Anterior cingulate cortex (tissue), 58 donors: ENCODE measurements at places on chromosomes 11 and 22.
A peak's percentile ranks its signal among the peaks of the same experiment; 100 is the strongest.

- peak; percentile 29 for DNase-seq
Observed at GRCh38 chr22:31897842-31898805, 46.2 kb upstream of the YWHAH start.

DNA sequence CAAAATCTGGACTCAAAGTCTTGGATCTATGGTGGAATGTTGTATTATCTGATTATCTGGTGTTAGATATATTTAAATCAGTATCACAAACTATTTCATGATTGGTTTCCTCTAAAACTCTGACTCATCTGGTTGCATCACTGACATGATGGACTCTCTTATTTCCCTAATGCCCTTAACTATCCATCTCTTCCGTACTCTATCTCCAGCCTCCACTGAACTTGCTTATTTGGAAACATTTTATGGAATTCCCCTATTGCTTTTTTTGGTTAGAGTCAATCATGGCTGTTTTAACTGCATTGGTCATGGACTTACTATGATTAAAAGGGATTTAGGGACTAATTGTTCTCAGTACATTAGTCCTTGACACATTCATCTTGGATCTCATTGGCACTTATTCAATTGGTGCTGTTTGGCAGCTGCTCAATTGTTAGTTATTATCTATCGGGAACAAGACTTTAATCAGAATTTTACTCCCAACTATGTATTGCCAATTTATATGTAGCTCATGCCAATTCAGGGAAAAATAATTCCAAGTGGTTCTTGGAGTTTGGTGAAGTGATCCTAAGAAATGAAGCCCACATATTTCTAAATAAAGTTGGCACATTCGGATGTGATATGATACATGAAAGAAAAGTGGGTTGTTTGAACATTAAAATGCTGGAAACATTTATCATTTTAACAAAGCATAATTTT lies 942.0 kb upstream of the CCDC90B start:
- no peak for DNase-seq

- no peak for DNase-seq
Observed at GRCh38 chr11:561148-562003, 606 bp downstream of the RASSF7 start.

DNA sequence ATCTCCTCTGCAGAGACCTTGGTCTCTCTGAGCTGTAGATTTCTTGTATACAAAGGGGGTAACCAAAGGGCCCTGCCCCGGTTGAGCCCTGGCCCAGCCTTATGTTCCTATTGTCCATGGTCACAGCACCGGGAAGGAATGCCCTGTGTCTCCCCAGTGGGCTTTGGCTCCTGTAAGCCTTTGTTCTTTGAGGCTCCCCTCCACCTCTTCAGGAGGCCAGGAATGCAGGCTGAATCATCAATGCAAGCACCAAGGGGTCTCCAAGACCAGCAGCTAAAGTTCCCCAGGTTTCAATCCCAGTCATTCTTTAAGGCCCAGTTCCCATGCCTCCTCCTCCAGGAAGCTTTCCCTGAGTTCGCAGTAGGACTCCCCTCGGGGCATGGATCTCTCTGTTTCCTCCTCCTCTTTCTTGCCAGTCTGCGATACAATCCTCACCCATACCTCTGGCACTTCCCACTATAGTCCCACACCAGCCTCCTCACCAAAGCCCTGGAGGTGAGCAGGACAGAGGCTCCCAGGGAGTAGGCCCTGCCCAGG lies 29.2 kb upstream of the KLHL35 start:
- no peak for DNase-seq

- no peak for DNase-seq
Observed at GRCh38 chr22:50329236-50329635, 2.4 kb upstream of the DENND6B start.

- no peak for DNase-seq
Observed at GRCh38 chr11:78784321-78785061, 209.8 kb upstream of the NARS2 start.

GRCh38 chr11:57458410-57459163 lies 1.7 kb upstream of the RTN4RL2 start:
- DNase-seq, result peak; percentile 22

- DNase-seq, result no peak
Observed at GRCh38 chr11:65811764-65812475, 21.8 kb upstream of the SNX32 start.

- no peak for DNase-seq
Observed at GRCh38 chr11:31424652-31425051, 55.0 kb downstream of the DNAJC24 start.

DNA sequence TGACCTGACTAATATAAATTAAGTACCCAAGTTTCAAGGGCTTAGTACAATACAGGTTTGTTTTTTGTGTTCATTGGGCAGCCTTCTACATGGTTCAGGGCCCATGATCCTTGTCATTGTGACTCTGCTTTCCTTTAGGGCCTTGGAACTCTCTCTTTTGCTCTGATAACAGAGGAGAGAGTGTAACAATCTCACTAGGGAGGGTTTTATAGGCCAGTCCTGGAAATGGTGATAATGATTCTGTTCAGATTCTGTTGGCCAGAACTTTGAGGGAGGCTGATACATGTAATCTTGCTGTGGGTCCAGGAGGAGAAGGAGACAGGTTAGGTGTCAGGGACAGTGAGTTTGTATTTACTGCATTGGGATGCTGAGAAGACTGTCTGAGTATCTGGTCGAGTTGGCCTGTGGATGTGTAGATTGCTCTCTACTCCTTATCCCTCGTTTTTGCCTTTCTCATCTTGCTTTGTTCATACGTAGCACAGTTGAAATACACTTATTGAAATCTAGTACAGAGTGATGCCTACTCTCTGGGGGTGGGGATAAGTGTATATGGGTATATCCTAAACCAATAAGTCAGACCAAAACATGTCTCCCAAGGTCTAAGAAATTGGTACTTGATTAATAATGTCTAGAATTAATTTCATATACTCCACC lies 37.5 kb upstream of the HEPHL1 start:
- no peak for DNase-seq

GRCh38 chr22:40853961-40854360 lies 2.5 kb downstream of the ST13 start:
- no peak for DNase-seq

DNA sequence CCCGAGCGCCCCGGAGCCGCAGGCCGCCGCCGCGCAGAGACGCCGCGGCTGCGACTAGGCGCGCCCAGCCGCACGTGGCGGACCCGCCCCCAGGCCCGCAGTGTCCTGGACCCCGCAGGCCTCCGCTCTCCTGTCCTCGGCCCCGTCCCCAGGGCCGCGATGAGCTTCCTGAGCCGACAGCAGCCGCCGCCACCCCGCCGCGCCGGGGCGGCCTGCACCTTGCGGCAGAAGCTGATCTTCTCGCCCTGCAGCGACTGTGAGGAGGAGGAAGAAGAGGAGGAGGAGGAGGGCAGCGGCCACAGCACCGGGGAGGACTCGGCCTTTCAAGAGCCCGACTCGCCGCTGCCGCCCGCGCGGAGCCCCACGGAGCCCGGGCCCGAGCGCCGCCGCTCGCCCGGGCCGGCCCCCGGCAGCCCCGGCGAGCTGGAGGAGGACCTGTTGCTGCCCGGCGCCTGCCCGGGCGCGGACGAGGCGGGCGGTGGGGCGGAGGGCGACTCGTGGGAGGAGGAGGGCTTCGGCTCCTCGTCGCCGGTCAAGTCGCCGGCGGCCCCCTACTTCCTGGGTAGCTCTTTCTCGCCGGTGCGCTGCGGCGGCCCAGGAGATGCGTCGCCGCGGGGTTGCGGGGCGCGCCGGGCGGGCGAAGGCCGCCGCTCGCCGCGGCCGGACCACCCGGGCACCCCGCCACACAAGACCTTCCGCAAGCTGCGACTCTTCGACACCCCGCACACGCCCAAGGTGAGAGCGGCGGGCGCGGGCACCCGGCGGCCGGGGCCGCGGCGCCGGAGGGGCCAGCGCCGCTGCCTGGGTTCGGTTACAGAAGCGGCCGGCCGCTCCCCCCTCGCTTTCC lies 528 bp downstream of the WEE1 start:
- no peak for DNase-seq

DNA sequence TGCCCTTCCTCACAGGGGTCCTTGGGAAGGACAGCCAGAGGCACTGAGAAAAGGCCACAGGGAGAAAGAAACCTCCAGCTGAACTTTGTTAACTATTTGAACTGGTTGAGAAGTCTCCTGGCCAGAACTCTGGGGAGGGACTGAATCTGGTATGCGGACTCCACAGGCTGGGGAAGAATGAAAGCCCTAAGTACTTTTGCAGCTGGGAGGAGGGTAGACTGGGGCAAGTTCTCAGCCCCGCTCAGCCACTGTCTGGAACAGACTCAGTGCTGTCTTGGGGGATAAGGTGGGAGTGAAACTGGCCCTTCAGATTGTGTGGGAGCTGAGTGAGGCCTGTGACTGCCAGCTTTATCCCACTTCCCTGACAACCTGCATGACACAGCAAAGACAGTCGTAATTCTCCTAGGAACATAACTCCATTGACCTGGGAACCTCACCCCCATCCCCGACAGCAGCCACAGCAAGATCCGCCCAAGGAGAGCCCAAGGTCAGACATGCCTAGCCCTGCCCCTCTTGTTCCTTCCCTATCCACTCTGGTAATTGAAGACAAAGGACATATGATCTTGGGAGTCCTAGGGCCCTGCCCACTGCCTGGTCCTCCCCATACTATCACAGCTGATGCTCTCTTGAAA lies 475.1 kb upstream of the CNTN5 start:
- DNase-seq, result no peak

GRCh38 chr22:46737976-46738646 lies at the start of gene CERK:
Gene CERK, minus strand, starts transcription at chr22:46738252. Its CDS starts 104 bp downstream, at chr22:46738148.
- DNase-seq, result peak; percentile 39

DNA sequence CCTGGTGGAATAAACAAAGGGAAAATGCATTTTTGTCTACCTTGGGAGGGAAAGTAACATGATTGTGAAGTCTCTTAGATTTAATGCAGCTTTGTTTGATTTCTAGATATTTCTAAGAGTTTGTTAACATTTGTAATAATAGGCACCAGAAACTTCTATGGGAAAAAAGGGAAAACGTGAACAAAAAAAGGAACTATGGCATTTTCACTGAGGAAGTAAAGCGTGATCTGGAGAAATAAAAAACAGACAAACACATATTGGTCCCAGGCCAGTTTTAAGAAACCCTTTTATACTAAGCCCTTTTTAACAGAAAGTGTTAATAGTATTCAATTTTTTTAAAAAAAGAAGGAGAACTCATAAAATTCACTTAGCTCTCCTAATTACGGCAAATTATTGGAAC lies 6.9 kb upstream of the MS4A7 start:
- DNase-seq, result no peak

DNA sequence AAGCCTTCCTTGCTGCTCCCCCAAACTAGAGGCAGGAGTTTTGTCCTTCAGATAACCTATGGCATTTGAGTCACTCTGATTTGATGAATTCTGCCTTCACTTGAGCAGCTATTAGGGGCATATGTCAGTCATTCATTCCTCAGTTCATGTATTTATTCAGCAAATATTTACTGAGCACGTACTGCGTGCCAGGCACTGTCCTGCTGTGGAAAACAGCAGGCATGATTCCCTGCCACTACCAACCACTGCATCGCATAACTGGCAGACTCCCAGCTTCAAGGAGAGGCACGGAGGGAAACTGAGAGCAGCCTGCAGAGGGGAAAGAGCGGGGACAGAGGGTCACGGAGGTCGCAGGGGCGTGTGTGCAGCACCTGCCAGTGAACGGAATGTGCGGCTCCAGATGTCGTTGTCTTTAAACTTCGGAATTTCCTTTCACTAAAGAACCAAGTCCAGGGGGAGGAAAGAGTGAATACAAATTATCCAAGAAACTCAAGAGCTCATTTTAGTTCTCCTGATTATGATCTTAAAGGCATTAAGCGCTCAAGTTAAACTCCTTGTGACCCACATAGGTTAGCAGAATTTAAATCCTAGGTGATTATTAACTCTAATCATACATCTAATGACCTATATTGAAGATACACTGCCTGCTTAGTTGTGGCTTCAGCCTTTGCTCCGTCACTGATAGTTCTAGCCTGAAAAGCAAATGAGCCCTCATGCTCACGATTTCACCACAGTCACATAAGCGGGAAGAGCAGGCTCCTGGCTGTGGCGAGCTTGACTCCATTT lies 12.6 kb downstream of the PPARA start:
- DNase-seq, result no peak

GRCh38 chr11:36463781-36464180 lies 46.3 kb downstream of the TRAF6 start:
- no peak for DNase-seq

- no peak for DNase-seq
Observed at GRCh38 chr11:68431984-68432645, 28.4 kb upstream of the PPP6R3 start.

GRCh38 chr11:83613767-83614121 lies 327.6 kb upstream of the CCDC90B start:
- DNase-seq, result no peak

DNA sequence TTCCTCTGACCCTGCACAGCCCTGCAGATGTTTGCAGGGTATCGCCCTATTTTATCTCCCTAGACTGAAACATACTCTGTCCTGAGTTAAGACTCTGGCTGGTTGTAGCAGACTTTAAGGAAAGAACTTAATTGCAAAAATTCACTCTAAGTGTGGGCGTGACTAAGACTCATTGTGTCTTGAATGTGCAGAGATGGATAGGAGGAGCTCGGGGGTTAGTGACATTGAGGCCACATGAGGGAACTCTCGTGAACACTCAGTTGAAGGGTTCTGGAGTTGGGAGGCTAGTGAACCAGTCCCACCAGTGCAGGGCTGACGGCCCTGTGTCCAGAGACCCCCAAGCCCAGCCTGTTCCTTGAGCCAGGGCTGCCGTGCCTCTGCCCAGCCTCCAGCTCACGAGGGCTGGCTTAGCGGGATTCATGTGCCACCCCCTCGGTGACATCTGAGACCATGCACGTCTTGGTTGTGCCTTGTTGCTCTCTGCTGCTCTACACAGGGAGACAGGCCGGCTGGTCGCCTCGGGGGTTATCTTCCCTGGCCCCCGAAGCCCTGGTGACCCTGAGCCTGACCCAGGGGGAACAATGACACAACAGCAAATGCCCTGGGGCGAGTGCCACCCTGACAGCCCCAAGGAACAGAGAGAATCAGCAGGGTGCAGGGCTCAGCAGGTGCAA lies 11.4 kb upstream of the TBX1 start:
- DNase-seq, result no peak

DNA sequence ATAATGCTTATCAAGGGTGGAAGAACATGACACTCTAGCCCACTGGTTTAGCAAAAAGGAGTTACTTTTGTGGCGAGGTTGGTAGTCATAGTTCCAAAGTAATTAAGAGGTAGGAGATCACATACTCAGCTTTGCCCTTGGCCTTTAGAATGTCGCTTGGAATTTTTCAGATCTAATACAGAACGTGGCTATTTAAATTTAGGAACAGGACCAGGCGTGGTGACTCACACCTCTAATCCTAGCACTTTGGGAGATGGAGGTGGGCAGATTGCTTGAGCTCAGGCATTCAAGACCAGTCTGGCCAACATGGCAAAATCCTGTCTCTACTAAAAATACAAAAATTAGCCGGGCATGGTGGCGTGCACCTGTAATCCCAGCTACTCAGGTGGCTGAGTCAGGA lies 26.1 kb upstream of the ZNRF3 start:
- DNase-seq, result no peak

- no peak for DNase-seq
Observed at GRCh38 chr22:23193882-23194281, 13.6 kb downstream of the BCR start.

DNA sequence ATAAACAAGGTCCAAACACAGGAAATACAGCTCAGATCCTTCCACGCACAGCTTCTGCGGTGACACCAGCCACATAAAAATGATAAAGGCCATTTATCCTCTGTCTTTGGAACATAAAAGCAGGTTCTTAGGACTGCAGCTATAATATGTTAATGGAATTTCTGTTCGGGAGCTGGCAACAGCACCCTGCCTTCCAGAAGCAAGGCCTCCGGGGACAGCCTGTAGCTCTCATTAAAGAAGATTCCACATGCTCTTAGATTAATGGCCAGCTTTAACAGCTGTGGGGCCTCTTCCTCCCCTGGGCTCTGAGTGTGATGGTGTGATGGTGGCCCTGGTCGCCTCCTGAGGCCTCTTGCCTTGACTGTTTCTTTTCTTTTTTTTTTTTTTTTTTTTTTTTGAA lies 137.3 kb downstream of the CACNA1I start:
- no peak for DNase-seq
